ENCODE measurements at places on chromosomes 2 and 18.

DNA sequence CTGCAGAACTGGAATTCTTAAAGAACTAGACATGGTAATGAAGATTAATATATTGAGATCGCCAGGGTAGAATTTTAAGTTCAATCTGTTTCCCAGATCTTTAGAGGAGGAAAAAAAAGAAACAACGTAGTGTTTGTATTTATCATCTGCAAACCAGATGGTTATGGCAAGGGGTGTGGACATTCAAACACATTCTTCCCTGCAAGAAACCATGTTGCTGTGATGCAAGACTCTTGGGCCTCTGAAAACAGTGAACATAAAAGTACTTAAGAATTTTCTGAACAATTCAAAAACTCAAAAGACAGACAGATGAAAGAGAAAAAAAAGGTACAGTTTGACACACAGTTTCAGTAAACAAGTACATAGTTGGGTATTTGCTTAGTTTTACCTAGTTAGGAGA, 35.6 kb downstream of the COL5A2 start:
- no peak for DNase-seq

DNA sequence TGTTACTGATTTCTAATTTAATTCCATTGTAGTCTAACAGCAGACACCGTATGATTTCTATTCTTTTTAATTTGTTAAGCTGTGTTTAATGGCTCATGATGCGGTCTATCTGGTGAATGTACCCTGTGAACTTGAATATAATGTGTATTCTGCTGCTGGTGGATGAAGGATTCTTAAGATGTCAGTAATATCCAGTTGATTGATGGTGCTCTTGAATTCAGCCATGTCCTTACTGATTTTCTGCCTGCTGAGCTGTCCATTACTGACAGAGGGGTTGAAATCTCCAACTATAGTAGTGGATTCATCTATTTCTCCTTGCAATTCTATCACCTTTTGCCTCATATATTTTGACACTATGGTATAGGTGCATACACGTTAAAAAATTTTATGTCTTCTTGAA, 373.3 kb upstream of the RAB12 start:
- DNase-seq = no peak

DNA sequence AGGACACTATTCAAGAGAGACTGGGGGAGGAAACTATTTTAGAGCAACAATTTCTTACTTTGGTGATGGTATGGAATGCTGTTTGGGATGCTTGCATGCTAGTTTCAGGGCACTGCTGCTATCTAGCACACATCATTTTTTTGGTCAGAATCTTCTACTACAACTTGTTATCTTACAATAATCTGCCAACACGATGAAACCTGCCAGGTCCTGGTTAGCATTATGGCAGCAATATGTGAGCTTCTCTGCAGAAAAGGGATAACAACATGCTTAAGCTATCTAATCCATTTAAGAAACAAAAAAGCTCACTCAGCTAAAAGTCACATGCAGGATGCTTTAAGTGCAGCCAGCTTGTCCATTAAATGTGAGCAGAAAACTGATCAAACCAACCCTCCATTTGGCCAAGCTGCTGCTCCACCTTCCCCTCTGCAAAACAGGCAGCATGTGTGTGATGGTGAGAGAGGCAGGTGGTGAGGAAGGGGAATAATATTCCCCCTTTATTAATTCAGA, 30.1 kb downstream of the GAREM2 start:
- DNase-seq = no peak

- DNase-seq = no peak
These were observed 436.2 kb downstream of the SUCLG1 start for GRCh38 chr2:84022810-84023431.

- DNase-seq = no peak
These were observed 61.3 kb downstream of the IRS1 start for GRCh38 chr2:226738191-226738820.

GRCh38 chr18:70720607-70721006, 431.8 kb downstream of the SOCS6 start:
- no peak for DNase-seq

- DNase-seq = no peak
These were observed 140.5 kb downstream of the INHBB start for GRCh38 chr2:120486441-120486840.

DNA sequence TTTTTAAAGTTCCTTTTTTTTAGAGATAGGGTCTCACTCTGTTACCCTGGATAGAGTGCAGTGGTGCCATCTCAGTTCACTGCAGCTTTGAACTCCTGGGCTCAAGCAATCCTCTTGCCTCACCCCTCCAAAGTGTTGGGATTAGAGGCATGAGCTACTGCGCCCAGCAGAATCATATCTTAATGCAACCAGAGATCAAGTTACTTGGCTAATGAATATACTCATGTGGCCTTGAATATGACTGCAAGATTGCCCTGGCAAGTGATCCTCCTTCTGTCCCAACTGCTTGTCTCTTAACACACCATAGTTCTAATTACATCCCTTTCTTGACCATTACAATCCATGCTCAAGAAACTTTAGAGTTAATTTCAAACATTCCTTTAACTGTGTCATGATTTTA, 133.5 kb downstream of the SRBD1 start:
- no peak for DNase-seq

DNA sequence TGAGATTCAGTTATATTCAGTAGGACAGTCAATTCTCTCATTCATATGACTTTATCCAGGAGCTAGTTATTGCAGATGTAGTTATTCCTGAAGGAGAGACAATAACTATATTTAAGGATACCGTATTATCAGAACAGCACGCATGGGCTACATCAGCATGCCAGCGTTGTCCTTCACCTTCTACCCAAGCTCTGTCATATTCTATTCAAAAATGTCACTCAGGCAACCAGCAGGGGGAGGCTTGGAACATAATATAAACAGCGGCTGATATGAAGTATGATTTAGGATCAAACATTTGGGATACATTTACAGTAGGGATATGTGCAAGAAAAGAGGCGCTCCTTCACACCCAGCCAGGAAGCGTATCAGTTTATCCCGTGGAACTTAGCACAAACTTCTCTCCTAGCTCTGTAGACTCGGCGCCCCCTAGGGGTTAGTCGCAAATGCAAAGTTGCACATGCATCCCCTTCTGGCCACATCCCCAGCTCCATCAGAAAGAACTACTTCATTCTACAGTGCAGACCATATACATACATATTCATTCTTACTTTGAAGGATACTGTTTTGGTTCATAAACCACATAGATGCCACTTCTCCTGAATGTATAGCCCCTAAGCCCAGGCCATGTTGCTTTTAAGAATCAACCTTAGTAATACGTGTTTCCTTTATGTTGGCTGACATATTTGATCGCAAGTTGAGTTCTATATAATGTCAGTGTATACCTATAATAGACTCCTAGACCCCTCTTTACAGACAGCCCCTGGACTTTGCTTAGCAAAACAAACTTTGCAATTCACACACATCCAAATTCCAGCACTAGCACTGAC, 759.4 kb downstream of the ADCYAP1 start:
- DNase-seq = no peak
